Epithelial cell of proximal tubule (primary cell): ENCODE measurements at places on chromosomes 2 and 18.

- DNase-seq: no peak
Measured at GRCh38 chr2:111155610-111156009, 34.9 kb downstream of the BCL2L11 start.

GRCh38 chr2:61634512-61634911, 96.4 kb upstream of the XPO1 start:
- DNase-seq: no peak

- DNase-seq: no peak
Measured at GRCh38 chr2:128322715-128323554, 4.3 kb upstream of the HS6ST1 start.

DNA sequence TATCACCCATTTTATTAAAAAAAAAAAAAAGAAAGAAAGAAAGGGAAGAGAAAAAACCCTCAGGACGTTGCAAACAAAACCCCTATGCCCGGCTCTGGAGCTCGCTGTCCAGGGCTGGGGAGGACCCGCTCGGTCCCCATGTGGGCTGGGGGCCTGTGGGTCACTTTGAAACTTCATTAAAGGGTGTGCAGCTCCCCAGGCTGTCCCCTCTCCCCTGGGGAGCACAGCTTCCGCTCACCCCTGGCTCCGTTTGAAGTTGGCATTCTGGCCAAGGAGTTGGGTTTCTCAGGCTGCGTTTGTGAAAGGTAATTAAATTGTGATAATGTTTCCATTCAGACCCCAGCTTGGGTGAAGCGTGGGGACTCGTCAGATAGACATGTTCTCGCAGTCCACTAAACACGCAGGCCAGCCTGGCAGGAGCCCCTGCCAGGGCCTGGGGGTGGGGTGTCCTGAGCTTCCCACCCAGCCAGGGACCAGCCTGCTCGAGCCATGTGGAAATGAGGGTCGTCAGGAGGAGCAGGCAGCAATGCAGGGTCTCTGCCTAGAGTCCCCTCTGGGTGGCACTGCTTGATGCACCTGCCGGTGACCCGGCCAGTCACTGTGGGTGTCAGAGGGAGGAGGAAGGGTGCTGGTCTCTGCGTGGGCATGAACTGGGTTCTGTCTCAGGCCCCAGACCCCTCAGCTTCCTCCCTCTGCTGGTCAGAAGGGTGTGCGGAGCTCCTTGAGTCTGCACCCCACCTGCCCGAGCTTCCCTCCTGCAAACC, 166.2 kb downstream of the INHBB start:
- no peak for DNase-seq

DNA sequence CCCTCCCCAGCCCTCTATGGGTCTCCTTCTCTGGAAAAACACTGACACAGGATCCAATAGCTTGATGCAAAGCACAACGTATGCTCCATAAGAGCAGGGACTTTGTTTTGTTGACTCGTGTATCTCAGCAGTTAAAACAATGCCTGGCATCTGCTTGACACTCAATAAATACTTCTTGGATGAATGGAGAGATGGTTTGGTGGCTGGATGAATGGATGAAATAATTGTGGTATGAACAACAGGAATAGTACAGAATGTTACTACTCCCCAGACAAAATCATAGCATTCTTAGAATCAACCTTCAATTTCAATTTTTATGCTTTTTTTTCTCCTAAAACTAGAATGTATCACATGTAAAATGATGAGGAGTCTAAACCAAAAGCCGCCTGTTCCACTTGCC, 57.4 kb downstream of the KCNE4 start:
- DNase-seq: no peak
